Activated CD8-positive, alpha-beta memory T cell treated with anti-CD3 and anti-CD28 coated beads for 1 hour (primary cell): ENCODE measurements at places on chromosomes 4 and X.

DNA sequence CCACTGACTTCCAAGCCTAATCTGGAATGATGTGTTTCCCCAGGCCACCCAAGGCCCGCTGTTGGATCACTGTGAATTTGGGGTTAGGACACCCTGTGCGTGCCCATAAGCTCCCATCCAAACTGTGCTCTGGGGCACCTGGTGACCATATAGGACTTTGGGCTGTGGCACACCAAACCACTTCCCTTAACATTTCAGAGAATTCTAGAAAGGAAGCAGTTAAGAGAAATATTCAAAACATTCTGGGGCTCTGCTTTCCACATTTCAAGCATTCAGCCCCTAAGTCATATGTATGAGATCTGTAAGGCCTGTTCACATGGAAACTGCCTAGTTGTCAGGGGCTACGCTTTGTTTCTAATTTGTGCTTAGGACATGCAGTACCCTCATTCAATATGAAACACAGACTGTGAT lies 14.4 kb downstream of the VGLL1 start:
- no peak for DNase-seq

GRCh38 chr4:150818661-150819060 lies 196.4 kb downstream of the LRBA start:
- DNase-seq = no peak

DNA sequence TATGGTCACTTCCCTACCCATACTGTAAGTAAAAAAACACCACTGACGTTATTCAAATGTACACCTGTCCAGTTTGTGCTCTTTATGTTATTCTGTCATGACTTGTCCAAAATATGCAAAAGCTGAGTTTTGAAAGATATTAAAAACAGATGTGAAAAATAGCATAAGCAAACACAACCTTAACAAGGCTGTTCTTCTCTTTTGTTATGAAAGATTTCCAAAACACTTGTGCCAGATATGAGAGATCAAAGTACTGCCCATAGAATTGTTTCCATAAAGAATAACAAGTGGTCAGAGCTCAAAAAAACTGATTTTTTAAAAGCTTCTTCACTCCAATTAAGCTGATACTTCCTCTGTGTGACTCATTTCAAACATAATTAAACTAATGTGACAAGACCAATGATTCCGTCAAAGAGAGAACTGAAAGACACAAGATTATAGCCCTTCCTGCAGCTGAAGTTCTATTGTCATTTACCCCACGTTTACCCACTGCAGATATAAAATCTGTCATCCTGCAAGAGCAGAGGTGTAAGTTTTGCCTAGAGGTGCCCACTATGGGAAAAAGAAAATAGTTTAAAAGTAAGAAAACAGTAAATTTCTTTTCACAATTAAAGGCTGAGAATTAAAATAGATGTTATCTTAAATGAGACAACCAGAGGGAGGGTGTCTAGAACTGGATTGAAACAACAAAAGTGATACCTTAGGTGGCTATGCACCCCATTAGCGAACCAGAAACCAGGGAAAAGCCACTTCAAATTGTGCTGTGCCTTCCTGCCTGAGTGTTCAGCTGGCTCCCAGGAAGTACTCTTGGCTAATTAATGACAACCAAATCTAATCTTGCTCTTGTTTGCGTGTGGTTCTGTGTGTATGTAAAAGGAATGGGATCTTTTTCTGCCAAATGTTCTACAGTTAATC lies 30.1 kb downstream of the RASSF6 start:
- no peak for DNase-seq

DNA sequence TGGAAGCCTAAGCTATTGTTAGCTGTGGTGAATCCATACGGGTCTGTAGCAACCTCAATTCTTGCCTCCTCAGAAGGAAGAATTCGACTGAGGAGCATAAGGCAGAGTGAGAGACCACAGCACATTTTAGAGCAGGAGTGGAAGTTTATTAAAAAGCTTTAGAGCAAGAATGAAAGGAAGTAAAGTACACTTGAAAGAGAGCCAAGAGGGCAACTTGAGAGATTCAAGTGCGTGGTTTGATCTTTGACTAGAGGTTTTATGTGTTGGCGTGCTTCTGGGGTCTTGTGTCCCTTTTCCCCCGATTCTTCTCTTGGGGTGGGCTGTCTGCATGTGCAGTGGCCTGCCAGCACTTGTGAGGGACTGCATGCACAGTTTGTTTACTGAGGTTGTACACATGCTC lies 880.6 kb upstream of the INTU start:
- no peak for DNase-seq

- no peak for DNase-seq
These were observed 66.9 kb upstream of the BMPR1B start for GRCh38 chr4:94690851-94691254.

- DNase-seq = no peak
These were observed 129.8 kb downstream of the MXRA5 start for GRCh38 chrX:3216581-3217180.

- DNase-seq = no peak
These were observed 23.5 kb downstream of the OCIAD1 start for GRCh38 chr4:48854395-48854683.

DNA sequence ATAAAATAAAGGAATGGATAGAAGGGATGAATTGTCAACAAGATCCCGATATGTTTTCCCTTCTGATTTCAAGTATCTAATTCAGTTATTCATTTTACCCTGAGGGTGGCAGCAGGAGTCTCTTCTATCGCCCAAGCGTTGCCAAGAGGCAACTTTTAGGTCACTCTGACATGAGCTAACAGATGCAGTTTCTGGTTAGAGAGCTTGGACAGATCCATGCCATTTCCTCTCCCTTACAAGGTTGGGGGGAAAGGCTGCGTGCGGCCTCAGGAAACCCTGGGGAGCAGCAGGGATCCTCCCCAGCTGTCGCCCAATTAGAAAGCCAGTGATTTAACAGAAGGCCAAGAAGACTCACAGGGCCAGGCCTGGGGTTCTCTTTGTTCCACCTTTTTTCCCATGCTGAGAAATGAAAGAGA lies 35.3 kb upstream of the WAS start:
- DNase-seq = no peak

DNA sequence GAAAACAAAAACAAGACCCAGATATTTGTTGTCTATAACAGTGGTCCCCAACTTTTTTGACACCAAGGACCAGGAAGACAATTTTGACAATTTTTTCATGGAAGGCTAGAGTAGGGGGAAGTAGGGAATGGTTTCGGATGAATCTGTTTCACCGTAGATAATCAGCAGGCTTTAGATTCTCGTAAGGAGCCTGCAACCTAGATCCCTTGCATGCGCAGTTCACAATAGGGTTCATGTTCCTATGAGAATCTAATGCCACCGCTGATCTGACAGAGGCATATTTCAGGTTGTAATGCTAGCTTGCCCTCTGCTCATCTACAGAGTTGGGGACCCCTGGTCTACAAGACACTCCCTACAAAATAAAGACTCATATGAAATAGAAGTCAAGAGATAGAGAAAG lies 229.8 kb downstream of the NDST4 start:
- no peak for DNase-seq

DNA sequence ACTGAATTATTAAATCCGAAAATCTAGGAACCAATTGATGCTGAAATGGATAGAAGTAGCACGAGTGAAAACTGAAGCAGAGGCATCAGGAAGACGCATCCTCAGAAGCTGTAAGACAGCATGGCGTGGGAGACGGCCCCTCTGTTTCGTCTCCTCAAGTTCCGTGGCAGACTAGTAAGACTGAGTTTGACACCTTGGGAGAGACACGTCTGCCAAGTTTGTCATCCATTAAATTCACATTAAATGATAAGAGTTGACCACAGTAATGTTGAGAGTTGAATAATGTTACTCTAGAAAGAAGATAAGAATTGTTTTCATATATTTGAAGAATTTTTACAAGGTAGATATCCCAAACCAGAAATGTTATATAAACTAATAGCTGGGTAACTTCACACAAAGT lies 736.1 kb upstream of the FRG1 start:
- no peak for DNase-seq

DNA sequence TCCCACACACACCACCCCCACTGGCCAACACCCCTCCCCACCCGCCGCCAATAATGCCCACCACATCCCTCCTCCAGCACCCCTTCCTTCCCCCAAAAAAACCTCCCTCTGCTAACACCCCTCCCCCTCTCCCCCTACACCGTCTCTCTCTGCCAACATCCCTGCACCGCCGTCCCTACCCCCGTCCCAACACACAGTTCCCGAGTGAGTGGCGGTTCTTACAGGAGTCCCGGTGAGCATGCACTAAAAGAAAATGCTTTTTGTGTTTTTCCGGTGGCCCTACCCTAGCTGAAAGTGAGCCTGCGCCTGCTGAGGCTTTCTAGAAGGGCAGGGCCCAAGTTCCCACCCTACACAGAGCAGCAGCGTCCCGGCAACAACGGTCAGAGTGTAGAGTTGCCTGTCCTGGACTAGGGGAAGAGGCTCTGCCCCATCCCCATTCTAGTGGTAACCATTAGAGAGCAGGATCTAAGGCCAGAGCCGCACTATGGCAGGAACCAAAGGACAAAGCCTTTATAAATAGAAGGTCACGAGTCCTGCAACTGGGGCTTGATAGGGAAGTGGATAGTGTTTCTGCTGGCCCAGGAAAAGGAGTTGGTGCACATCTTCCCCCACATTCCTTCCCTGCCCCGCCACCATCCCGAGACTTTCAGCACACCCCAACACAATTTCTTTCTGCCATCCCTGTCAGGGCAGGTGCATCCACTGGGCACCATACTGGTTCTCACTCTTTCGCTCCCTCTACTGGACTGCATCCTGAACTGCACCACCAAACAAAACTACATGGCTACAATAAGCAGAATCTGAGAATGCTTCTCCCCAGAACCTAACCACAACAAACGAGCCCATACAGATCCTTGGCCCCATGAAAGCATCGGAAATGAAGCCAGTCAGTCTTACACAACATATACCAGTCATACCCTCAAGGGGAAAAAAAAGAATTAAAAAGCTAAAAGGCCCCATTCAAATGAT lies 78.1 kb upstream of the PAGE3 start:
- DNase-seq = no peak

DNA sequence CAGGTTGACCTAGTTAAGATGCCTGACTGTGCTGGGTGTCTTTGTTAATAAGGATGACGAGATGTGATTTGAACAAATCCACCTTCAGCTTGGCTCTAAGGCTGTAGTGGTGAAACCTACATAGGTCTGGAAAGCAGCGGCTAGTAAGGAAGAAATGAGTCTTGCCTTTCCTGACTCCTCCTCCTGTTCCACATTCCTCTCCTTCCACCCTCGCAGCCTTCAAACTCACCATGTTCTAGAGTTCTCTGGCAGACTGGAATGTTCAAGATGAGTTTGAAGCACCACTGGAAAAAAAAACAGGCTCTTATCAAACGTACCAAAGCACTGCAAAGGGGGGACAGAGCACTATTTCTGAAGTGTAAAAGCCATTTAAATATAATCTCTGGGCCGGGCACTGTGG lies 395.4 kb downstream of the BMPR1B start:
- no peak for DNase-seq

- no peak for DNase-seq
These were observed 21.3 kb downstream of the DMD start for GRCh38 chrX:33190016-33190415.

GRCh38 chr4:41969671-41970070 lies 11.9 kb upstream of the DCAF4L1 start:
- DNase-seq = no peak

DNA sequence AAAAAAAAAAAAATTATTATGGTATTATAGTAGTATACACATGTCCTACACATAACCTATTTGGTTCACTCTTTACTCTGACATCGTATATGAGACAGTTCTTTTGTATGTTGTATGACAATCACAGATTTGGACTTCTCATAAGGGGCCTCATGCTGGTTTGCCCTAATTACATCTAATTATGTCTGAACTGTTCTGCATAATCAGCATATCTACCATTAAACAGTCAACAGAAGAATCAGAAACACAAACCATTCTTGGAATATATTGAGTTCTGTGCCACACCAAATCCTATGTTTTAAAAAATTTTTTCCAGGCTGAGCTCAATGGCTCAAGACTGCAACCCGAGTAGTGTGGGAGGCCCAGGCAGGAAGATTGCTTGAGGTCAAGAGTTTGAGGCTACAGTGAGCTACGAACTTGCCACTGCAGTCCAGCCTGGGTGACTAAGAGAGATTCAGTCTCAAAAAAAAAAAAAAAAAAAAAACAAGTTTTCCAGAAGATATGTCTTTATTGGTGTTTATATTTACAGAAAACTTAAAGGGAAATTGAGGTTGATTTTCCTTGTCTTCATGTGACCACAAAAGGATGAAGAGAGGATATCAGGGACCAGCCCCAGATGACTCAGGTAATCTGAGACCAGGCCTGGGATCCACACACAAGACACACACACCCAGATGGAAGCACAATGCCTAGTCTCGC lies 22.2 kb downstream of the TRIM61 start:
- no peak for DNase-seq

- no peak for DNase-seq
These were observed 128.0 kb downstream of the ANAPC4 start for GRCh38 chr4:25504932-25505636.

- DNase-seq = no peak
These were observed 10.9 kb downstream of the ADH6 start for GRCh38 chr4:99207911-99208718.

DNA sequence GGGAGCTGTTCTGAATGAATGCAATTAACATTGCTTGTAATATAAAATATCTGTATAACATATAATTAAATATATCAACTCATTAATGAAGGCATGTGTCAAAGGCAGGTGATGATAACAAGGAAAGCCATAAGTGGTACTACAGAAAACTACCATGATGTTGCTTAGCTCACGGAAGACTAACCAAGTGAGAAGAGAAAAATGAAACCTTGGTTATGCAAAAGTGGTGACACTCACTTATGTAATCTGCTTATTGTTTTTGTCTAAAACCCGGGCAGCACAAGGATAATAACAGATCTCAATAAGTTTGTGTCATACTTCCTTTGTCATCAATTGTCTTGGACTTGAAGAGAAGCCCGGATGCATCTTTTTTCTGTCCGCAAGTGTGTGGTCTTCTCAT lies 156.4 kb downstream of the HS6ST2 start:
- DNase-seq = no peak

- DNase-seq = no peak
These were observed 288.3 kb downstream of the CHIC1 start for GRCh38 chrX:73851014-73852009.

DNA sequence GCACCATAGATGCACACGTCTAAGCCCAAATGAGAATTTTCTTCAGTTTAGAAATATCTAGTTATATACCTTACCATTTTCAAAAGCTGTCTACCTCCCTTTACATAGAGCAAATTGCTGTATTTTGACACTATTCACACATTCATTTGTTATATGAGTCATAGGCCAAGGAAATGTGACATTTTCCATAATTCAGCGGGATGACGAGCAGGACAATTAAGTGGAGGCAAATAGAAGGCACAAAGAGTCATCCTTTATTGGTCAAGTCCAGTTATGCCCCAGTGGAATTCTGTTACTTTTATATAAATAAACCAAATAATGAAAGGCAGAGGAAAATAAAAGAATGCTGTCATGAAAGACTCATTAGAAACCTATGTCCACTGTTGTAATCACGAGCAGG lies 27.9 kb downstream of the FGF13 start:
- no peak for DNase-seq

DNA sequence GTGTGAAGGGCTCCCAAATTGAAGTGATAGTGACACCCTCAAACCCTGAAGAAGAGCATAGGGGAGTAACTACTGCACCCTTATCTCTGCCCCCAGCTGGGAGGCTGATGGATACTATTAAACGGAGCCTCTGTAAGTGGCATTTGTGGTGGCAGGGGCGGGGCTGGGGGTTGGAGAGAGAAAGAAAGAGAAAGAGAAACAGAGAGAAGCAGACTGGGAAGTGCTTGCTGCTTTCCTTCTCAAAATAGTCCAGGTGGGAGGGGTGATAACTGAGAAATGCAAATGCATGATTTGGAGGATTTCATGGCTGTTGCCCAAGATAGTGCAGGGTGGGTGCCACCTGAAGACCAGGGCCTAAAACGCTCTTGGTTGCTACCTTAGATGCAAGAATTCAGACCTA lies 253.5 kb upstream of the GATB start:
- DNase-seq = no peak
